ENCODE measurements at places on chromosomes 4 and X.

GRCh38 chr4:11565899-11566298 is 137.2 kb upstream of the HS3ST1 start:
- DNase-seq: no peak

DNA sequence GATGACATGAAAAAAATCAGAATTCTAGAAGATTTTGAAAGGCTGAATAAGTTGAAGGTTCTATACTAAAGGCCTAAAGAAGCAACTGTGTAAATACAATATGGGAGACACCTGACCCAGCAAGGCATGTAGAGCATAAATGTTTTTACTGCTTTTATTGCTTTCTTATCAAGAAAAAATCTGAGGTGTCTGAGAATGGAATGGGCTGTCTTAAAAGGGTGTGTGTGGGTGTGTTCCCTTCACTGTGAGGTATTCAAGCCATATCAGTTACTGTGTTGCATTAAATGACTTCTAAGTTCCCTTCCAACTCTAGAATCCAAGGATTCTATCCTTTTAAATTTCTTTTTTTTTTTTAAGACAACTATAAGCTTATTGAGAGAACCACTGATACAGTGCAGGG is 15.7 kb downstream of the ATP8A1 start:
- no peak for DNase-seq

DNA sequence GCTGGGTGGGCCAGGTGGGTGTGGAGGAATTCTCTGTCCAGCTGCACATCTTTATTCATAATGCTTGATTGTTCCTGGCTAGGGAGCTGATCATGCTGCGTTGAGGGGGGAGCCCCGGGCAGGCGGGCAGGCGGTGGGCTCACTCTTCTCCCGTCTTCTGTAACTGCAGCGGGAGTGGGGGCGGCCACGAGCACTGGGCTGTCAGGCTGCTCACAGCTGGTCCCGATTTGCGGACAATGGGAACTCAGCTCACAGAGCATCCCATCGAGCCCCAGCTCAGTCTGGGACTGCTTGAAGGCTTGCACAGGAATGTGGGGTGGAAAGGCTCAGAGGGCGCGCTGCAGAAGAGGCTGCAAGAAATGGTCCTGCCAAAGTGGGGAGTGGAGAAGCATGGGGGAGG is 63.8 kb downstream of the EFNB1 start:
- DNase-seq: no peak

DNA sequence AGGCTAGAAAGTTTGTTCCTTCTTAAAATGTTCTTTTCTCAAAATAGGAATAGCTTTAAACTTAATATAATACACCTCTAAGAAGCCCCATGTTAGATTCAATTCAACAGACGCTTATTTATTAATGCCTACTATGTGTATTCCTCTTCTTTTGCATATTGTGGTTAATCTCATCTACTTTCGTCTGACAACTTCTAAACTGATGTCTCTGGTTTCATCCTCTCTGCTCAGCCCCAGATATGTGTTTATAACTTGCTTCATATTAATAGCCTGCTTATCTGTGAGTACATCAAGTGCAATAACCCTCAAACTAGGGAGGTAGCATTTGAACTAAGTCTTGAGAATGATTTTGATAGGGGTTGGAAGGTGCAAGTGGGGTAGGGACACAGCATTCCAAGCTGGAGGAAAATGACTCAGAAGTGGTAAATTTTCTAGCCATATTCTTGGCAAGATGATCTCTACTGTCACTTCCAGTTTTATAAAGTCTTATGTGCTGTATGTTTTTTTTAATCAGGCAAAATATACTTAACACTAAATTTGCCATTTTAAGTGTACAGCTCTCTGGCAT is 37.0 kb downstream of the STK26 start:
- no peak for DNase-seq

DNA sequence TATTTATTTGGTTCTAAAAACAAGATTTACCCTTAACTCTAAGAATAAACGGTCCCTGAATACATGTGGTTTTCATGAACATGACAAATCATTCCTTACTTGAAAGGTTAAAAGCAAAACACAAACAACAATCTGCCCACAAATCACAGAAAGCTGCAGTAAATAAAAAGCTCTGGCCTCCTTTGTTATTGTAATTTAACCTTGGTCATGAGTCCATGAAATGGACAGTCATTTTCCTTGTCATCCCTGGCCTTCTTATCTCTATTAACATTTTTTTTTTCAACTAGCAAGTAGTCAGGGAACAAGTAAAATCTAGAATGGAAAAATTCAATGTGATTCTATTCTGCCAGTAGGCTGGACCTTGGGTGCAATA is 92.7 kb downstream of the SCD5 start:
- no peak for DNase-seq

Data from activated CD8-positive, alpha-beta memory T cell treated with anti-CD3 and anti-CD28 coated beads for 1 hour (primary cell).